Hypothalamus (tissue), 51 donors: ENCODE measurements at places on chromosomes 2 and 18.

DNA sequence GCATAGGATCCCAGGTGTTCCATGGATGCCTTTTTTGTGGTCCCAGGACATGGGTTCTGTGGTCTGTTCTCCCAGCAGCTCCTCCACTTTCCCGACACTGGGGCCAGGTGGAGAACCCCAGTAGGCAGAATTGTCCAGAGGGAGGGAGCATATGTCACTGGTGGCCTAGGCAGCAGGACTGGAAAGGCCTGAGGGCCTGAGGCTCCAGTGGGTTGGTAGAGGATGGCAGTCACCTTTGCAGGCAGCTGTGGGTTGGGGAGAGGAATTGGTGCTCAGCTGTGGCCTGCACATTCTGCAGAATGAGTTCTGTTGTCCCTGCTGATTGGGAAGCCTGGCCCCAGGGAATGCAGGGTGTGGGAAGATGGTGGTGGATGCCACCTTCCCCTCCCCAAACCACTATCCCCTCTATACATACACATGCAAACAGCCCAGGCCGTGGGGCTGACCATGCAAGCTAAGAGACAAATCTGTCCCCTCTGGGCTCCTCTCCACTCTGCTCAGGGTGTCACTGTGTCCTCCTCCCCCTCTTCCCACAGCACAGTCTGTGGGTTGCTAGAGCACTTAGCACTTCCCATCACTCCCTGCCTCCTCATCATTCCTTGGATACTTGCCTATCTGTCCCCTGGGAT lies 11.4 kb downstream of the CTIF start:
- DNase-seq: no peak

- no peak for DNase-seq
These were observed 3.1 kb upstream of the CIB4 start for GRCh38 chr2:26644188-26644835.

- DNase-seq: no peak
These were observed 1.7 kb upstream of the PMAIP1 start for GRCh38 chr18:59898093-59898492.

DNA sequence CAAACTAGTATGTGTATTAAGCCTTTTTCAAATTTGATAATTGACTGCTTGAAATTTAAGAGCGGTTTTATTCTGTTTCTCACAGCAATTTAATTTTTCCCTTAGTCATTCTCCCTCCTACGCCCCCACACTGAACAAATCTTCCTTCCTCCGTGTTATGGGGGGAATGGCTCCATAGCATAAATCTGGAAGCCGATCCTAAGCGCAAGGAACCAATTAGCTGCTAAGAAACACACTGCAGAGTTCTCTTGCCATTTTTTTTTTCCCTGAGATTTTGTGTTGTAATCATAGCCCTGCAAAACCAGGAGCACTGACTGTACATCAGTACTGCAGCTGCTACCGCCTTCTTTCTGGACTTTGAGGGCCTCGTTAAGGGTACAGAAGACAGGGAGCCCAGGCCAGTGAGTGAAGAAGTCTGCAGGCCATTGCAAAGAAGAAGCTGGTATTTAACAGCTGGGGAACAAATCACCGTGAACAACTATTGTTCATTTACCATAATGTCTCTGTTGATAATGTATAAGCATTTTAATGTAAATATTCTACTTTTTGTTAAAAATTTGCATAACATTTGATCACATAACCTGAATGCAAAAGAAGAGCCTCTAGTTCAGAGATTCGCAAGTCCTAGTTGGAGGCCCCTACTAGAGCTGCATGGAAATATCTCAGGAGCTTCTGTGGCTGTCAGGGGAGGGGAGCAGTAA lies 264.0 kb downstream of the LRATD1 start:
- DNase-seq: no peak
